ENCODE measurements at places on chromosomes 6 and 20. TPM values are rescaled to one million over a fixed set of nuclear protein-coding genes. Genes with fewer than 3 reads are reported as not detected.

CLPSL1 gene
- total RNA-seq: not detected

RAET1L gene
- not detected for total RNA-seq

KLHDC3 gene
- total RNA-seq: 124 TPM

ANKRD66 gene
- total RNA-seq: not detected

SRSF12 gene
- under 0.01 TPM for total RNA-seq

SMLR1 gene
- total RNA-seq: not detected

HLA-DMB gene
- not detected for total RNA-seq

LGSN gene
- total RNA-seq: not detected

TP53TG5 gene
- not detected for total RNA-seq

FOXC1 gene
- total RNA-seq: 1.0 TPM

DOK5 gene
- total RNA-seq: 0.14 TPM

CSE1L gene
- 180 TPM for total RNA-seq

WFDC10B gene
- not detected for total RNA-seq

MATN4 gene
- total RNA-seq: not detected

PSMB1 gene
- 265 TPM for total RNA-seq

Data from placental pericyte (primary cell).